ENCODE measurements at places on chromosomes 4 and X. TPM values are rescaled to one million over a fixed set of nuclear protein-coding genes. Genes with fewer than 3 reads are reported as not detected.

Gene MAGEA11
- polyA plus RNA-seq = not detected

Gene DMP1
- 0.15 TPM for polyA plus RNA-seq

Gene HDX
- 6.2 TPM for polyA plus RNA-seq

Gene SPANXN1
- not detected for polyA plus RNA-seq

GRCh38 chr4:149980941-149981340, 97.3 kb upstream of the DCLK2 start:
- peak; percentile 70 for DNase-seq

- no peak for DNase-seq
Observed at GRCh38 chr4:993111-994029, at the start of gene SLC26A1. Gene SLC26A1, minus strand, starts transcription at chr4:993404. Its CDS starts 1,701 bp downstream, at chr4:991703.

GRCh38 chrX:99795495-99795894, 614.6 kb downstream of the PCDH19 start:
- DNase-seq = no peak

GRCh38 chr4:115529126-115529525, 415.7 kb upstream of the NDST4 start:
- DNase-seq = no peak

DNA sequence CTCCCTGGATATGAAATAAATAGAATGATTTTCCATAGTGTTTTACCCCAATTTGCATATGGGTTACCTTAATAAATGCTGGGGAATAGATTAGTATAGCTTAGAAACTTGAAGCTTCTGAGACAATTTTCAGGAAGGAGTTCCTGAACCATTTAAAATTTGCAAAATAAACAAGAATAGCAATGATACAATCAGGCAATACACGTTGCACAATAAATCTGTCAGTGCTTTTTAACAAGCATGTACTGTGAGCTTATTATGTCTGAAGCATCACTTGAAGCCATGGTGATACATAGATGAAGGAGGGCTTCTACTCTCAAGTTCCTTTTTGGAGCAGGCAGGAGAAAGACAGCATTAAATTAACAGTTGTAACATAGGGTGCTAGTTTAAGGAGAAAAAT, 84.2 kb upstream of the WDFY3 start:
- DNase-seq = no peak

DNA sequence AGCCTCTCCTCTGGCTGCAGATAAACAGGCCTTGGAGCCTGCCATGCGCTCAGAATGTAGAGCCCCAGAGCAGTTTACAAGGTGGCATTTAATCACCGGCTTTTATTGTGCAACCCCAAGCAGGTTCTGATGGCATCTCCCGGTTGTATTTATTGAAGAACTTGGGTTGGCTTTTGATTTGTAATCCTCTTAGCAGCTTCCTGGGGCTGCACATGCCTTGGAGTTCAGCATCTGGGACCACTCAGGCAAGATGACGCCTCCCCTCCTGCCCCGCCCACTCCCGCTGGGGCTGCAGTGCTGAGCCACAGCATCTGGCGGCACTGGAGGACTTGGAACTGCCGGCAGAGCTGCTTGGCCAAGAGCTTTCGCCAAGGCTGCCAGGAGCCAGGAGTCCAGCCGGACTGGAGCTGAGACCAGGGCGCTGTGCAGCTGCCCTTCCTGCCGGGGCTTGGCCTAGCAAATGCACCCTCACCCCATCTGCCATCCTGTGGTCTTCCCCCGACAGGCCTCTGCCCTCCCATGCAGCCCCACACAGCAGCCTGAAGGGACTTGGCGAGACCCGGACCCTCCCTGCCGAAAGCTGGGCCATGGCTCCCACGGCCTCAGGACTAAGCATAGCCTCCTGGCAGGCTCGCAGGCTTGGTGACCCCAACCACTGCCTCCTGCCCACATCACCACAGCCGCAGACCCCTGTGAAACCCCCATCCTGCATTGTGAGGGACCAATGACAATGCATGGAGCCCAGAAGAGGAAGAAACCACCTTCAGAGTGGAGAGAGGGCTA, 5.4 kb downstream of the HTRA3 start:
- DNase-seq = peak; percentile 83

Measured in left renal pelvis (tissue), 4 donors.